ENCODE measurements at places on chromosomes 7 and 10.

- DNase-seq, result no peak
These were observed 122.1 kb upstream of the BTBD16 start for GRCh38 chr10:122148876-122149560.

GRCh38 chr7:138834583-138834982, 36.6 kb upstream of the ATP6V0A4 start:
- no peak for DNase-seq

DNA sequence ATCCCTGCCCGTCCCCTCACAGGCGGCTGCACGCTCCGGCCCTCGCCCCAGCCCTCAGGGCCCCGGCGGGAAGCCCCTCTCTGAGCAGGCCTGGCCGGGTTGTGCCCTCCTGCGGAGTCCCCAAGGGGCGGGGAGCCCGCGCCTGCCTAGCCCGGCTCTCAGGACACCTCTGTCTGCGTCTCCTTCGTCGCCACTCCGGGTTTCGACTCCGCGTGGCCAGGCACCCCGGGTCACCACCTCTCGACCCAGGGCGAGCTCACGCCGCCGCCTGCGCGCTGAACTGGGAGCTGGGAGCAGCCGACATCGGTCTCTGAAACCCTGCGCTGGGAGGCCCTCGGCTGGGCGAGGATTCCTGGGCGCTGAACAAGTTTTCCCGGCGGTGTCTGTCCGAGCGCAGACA, 6.2 kb upstream of the OGDHL start:
- no peak for DNase-seq

DNA sequence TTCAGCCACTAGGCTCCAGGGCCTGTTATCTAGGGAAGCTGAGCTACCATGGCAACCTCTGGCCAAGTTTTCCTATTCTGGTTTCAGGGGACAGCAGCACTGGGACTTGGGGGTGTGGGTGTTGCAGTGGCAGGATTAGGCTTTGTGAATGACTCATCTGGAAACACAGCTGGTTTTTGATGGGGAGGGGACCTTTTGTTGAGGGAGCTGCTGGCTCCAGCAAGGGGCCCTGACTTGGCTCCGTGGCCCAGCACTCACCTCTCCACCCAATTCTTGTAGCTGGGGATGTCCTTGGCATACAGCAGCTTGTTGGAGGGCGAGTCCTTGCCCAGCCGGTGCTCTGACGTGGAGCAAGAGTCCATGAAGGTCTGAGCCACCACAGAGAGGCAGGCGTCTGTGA, 435.9 kb downstream of the PLXNA4 start:
- no peak for DNase-seq

- no peak for DNase-seq
These were observed 248.2 kb upstream of the KLF14 start for GRCh38 chr7:130982160-130982638.

DNA sequence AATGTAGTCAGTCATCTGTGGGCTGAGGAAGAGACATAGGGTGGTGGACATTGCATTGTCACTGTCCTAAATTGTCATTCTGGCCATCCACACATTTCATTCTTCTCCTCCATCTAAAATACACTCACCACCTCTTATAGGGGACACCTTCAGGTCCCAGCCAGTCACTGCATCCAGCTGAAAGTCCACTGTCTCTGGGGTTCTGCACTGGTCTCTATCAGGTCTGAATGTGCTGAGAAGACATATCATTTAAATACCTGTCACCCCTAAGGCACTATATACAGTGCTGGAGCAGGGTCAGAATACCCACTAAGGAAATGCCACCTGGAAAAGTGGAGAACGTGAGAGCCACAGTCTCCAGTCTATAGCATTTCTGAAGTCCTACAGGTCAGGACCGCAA, 29.6 kb downstream of the SH2D4B start:
- DNase-seq, result no peak

GRCh38 chr7:131249003-131249402, 78.7 kb upstream of the MKLN1 start:
- no peak for DNase-seq

GRCh38 chr10:21724020-21724589, 190.1 kb downstream of the MLLT10 start:
- no peak for DNase-seq

DNA sequence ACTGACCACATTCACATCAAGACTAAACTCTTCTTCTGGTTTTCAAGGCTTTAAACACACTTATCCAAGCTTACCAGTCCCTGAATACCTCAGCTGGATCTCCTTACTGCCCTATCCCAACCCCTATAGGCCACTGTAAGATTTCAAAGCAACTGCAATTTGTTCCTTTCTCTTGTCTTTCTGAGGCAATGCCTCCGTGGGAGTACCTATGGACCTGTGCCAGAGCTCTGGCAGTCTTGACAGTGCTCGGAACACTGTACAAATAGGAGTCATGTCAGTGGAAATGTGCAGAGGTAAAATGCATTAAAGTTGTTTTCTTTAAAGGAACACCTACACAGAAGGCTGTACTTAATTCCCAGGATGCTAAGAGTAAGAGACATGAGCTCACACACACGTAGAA, 124.7 kb downstream of the CNOT4 start:
- no peak for DNase-seq

DNA sequence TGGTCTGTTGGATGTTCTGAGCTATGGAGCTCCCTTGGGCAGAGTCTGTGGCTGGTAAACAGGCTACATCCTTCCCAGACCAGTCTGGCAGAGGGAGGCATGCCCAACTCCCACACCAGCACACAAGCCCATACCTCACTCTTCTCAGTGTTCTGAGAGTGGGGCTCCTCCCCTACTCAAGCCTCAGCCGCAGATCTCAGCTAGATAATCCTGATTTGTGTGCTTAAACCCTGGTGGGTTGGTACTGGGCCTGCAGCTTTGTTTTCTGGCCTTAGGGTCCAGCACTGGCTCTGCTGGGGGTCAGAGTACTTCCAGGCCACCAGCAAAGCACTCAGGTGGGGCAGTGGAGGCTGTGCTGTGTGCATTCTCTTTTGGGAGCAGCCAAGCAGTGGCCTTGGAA, 70.4 kb downstream of the MGAM2 start:
- no peak for DNase-seq

GRCh38 chr10:63268149-63268797, 135.1 kb downstream of the NRBF2 start:
- no peak for DNase-seq

DNA sequence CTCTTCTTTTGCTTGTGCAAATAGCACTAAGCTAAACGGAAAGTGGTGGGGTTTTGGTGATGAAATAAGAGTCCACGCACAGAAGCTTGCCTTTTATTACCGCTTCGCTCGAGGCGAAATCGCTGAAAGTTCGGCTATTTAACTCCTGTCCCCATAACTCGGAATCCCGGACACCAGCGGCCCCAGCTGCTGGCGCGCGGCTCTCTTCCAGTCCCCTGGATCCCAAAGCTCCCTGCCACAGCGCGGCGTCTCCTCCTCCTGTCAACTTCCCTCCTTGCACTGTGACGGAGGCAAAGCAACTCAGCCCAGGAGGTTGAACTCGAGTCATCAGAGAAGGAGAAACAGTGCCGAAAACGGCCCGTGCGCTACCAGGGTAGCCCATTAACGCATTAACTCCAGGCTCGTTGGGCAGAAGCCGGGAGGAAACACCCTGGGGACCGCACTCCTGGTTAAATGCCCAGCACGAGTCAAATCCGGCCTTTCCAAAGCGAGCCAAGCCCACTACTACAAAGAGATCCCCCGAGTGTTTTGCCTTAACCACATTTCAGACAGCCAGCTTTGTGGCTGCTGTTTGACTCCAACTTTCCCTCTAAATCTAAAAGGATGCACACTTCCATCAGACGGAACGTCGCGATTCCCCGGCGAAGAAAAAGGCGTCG, 1.3 kb downstream of the SEMA3D start:
- DNase-seq, result no peak

DNA sequence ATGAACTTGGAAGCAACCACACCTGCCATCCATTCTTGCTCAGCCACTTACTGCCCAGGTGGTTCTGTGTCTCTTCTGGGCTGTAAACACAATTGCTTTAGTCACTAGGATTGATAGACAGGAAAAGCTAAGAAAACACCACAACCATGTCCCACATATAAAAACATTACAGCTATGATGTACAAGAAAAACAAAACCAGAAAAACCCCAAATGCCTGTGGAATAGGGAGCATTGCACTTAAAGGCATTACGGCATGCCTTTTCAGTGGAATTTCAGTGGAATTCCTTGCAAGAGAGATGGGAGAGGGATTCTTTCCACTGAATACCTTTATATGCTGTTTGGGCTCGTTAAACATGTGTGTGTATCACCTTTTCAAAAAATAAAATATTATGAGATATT, 44.2 kb upstream of the GPR26 start:
- no peak for DNase-seq

DNA sequence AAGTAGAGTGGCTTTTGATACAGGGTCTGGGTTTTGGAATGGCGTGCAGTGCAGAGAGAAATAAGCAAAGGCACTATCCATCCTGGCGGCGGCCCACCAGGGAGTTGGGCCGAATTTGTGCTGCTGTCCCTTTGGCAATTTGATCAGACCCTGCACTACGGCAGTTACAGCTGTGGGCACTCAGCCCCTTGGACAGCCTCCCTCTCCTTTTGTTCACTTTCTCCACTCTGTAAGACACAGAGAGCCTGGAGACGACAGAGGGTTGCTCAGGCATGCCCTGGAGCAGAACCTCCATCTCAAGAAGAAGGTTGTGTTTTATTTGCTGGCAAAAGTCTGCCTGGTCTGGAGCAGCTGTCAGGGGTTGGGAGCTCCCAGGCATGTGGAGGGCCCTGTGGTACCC, 55.8 kb downstream of the LHPP start:
- DNase-seq, result no peak

DNA sequence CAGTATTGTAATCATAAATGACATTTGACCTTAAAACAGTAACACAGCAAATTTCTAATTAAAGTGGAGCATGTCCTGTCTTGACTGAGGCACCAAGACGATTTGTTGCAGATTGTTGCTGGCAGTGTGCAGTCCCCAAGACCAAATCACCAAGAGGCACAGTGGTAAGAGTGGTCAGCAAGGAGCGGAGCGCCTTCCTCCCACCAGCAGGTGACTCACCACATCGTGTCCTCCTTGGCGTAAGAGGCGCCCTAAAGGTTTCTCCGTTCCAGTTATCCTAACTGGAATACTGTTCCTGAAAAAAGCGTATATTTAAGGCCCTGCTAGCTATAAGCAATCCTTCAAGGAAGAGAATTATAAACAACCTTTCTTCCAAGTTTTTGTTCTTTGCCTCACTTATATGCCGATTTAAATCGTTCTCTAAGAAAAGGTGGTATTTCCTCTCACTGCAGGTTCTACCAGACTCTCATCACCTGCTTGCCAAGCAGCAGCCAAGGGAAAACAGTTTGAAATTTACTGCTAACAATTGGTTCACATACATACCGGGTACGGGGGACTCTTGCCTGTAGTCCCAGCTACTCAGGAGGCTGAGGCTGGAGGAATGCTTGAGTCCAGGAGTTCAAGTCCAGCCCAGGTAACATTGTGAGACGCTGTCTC, 10.7 kb upstream of the REPIN1 start:
- no peak for DNase-seq

DNA sequence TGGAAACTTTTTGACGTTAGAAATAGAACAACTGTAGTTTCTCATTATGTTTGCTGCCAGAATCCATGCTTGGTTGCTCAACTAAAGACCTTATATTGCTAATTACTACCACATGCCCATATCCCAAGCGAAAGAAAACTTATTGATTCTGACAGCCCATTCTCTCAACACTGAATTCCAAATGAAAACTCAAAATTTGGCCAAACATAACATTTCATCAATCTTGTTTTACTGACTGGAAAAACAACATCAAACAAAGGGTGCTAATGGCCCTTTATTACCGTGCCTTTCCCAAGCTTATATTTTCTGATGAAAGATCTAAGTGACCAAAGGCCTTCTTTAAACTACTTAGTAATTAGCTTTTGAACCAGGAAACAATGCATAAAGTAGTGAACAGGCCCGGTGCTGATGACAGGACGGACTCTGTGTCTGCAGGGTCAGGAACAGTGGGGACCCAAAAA, 531.8 kb downstream of the KCNMA1 start:
- DNase-seq, result no peak

DNA sequence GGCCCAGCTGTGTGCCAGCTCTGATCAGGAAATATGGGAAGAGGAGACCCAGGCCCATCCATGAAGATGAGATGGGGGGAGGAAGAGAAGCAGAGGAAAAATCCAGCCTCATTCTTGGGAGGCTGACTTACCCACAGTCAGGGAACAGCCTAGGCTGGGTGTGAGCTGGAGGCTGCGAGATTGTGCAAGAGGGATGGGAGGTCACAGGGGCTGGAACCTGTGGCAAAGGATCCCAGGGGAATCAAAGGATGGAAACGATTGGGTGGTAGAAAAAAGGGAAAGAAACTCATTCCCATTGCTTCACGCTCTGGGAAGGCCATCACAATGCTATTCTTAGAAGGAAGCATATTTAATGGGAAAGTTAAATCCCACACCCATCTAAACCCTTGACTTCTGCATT, 26.7 kb upstream of the CRHR2 start:
- DNase-seq, result no peak

GRCh38 chr7:1054861-1055450, 10.6 kb downstream of the GPR146 start:
- no peak for DNase-seq

DNA sequence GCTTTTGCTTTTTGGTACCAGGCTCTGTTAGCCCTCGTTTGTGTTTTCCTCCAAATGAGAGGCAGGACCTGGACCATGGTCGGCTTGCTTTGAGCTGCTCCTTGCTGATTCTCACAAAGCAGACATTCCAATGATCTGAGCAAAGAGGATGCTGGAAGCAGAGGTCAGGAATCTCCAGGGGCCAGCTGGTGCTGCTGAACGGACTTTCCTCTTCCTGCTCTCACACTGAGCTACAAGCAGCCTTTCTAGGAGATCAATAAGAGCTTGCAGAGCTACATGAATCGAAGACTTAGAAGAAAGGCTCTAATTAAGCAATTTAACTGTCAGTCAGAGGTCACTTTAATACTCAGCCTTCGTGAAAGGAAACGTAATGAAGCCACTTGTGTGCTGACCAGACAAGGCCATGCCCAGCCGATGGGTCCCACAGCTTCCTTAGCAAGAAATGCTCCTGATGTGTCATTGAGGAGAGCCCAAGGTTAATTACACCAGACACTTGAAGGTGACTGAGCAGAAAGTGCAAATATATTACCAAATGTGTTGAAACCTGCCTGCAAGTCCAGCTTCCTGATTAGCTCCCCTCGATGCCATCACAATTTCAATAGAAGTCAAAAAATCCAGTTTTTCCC, 151.3 kb upstream of the RSU1 start:
- DNase-seq, result no peak

- no peak for DNase-seq
These were observed 283.5 kb downstream of the ARHGAP12 start for GRCh38 chr10:31644931-31645633.
